ENCODE measurements at places on chromosomes 5 and 9.

GRCh38 chr9:105993116-105993854 is 298.9 kb downstream of the TMEM38B start:
- no peak for DNase-seq

DNA sequence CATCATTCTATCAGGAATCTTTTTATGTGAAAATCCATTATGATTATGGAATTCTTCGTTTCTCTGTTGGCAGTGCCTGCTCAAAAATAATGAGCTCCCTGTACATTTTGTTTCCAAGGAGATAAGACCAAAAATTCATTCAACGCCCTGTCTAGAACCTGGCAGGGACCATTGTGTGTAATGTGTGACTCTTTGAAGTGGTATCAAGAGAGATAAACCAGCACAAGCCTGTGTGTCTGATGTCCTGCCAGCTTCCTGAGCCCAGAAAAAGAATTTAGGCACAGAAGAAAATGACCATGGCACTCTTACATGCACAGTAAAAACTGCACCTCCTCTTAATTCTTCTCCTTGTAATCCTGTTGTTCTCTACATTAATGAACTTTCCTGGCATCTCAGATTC is 177.4 kb downstream of the SAXO1 start:
- DNase-seq = no peak

GRCh38 chr5:122858451-122858850 is 13.0 kb downstream of the SNX24 start:
- DNase-seq = no peak

DNA sequence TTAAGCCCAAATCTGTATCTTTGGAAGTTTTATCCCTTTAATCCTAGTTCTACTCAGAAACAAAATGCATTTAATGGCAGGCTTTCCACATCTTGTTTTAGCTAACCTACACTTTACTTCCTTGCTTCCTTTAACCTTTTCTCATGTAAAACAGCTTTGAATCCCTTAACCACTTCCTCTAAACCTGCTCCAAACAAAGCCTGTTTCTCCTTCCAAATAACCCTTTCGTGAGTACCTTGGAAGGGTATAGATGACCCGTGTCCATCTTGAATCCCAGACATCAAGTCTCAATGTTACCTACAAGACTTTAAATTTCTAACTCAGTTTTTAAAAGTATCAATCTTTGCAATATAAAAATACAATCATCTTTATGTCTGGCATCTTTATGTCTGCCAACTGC is 78.4 kb downstream of the DROSHA start:
- no peak for DNase-seq

- DNase-seq = peak; percentile 76
These were observed 55.9 kb downstream of the TMC1 start for GRCh38 chr9:72577212-72577753.

DNA sequence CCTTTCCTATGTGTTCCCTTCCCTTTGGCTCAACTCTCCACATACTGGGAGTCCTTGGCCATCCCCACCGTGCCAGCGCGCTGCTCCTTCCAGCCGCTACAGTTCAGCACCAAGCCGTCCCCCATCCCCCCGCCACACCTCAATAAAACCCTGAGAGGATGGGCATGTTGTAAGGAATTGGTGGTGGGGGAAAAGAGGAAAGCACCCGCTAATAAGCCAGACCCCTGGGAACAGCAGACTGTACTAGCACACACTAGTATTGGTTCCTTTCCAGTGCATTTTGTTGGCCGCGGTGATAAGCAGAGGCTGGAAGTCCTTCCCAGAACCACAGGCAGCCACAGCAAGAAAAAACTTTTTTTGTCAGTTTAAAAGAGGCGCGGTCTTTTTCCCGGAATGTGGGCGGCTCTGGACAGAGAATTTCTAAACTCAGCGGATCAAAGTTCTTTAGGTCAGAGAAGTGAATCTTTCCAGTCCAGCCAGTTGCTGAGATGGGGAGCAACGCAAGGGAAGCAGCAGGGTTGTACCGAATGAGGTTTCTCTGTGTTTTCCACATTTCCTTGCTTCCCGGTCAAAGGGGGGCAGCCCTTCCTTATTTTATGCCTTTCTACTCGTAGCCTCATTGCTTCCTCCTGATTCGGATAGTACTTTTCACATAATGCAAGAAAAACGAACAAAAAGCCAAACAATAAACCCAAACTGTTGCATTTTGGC is 2.1 kb downstream of the CHSY3 start:
- no peak for DNase-seq

GRCh38 chr9:120730654-120731514 is 16.6 kb upstream of the MEGF9 start:
- peak; percentile 72 for DNase-seq

- no peak for DNase-seq
These were observed 28.8 kb upstream of the CDC23 start for GRCh38 chr5:138241688-138242571.

DNA sequence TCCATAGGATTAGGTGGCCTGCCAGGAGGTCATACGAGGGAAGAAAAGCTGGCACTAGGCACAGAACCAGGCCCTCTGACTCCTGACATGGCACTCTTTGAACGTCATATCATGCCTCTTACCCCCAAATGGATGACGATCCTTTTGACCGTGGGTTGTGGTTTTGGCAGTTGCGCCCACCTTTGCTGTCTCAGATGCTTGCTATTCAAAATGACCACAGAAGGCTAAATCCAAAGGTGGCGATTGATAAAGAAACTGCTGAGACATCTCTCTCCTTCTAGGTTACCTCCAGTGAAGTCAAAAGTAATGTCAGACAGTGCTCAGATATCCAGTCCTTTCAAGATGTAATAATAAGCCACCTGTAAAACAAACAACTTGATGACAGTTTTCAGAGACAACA is 385.0 kb downstream of the EFNA5 start:
- no peak for DNase-seq

DNA sequence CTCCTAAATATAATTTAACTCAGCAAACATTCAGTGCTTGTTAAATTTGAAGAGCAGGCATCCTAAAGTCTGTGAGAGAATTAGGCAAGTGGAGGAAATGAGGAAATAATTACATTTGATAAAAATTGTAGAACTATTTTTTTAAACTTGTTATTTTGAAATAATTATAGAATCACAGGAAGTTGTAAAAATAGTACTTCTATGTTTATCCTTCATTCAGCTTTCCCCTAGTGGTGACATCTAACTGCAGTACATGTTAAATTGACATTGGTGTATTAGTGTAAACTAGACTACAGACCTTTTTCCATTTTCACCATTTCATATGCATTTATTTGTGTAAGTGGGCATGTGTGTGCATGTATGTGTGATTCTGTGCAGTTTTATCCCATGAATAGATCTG is 51.6 kb downstream of the F2RL2 start:
- DNase-seq = no peak
